Uterus (tissue), 4 donors: ENCODE measurements at places on chromosomes 12 and 14. TPM values are rescaled to one million over a fixed set of nuclear protein-coding genes. Genes with fewer than 3 reads are reported as not detected.

Gene RNASE7
- total RNA-seq = not detected

DNA sequence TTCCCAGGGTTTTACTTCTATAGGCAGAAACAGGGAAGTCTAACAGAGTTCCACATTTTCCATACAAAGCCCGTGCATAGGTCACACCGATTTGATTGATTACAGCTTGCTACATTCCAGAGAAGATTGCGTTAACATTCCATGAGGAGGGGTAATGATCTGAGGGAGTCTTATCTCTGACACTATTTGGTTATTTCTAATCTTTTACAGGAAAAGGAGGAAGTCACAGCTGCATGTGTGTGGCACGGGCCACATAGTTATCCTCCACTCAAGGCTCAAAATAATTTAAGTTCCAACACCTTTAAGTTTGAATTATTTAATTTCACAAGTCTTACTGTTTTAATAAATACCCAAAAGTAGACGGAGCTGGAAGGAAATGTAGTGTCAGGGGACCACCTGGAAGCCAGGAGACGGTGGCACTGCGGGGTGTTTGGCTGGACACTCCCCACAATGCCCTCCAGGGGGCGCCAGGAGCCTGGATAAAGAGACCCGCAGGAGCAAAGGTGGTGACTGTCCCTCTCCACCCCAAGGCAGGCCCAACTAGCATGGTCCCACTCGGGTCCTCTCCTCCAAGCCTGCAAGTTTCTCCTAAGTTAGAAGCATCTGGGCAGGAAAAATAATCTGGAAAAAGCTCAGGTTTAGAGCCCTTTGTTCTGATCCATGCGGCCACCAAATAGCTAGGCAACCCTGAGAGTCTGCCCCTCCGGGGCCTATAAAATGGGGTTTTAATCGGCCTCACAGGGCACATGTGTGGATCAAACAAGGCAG, 20.2 kb downstream of the KRT8 start:
- H3K4me3 ChIP-seq = no peak overlapping the region
- no peak overlapping the region for H3K27ac ChIP-seq
- H3K27me3 ChIP-seq = no peaks in the 10 kb centered on the region

- H3K27ac ChIP-seq = no peak overlapping the region
- H3K36me3 ChIP-seq = no peaks in the 10 kb centered on the region
- no peaks in the 10 kb centered on the region for H3K27me3 ChIP-seq
- peaks cover 10% of the 10 kb centered on the region for H3K4me1 ChIP-seq
- no peak overlapping the region for H3K4me3 ChIP-seq
Observed at GRCh38 chr12:132323171-132324010, 6.0 kb downstream of the GALNT9 start.

GRCh38 chr12:127438512-127439244, 828.3 kb upstream of the TMEM132C start:
- H3K4me3 ChIP-seq = no peak overlapping the region
- H3K36me3 ChIP-seq = no peaks in the 10 kb centered on the region
- H3K27ac ChIP-seq = no peak overlapping the region
- no peaks in the 10 kb centered on the region for H3K4me1 ChIP-seq

DNA sequence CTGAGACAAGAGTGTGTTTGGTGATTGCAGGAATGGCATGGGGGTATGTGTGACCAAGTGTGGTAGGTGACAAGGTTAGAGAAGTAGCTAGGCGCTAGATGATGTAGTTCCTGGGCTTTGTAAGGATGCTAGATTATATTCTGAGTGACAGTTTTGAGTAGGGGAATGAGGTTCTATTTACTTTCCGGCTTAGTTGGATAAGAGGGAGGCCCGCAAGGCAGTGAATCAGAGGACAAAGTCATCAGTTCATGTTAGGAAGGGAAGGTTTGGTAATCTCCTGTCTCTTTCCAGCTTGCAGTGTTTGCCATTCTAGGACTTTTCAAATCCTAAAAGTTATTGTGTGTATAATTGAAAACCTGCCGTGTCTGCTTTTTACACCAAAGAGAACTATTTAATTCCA, 45.0 kb downstream of the CFAP54 start:
- H3K27ac ChIP-seq = no peak overlapping the region
- DNase-seq = no peak
- no peaks in the 10 kb centered on the region for H3K27me3 ChIP-seq
- H3K4me3 ChIP-seq = no peak overlapping the region
- no peaks in the 10 kb centered on the region for H3K36me3 ChIP-seq
- no peaks in the 10 kb centered on the region for H3K4me1 ChIP-seq

DNA sequence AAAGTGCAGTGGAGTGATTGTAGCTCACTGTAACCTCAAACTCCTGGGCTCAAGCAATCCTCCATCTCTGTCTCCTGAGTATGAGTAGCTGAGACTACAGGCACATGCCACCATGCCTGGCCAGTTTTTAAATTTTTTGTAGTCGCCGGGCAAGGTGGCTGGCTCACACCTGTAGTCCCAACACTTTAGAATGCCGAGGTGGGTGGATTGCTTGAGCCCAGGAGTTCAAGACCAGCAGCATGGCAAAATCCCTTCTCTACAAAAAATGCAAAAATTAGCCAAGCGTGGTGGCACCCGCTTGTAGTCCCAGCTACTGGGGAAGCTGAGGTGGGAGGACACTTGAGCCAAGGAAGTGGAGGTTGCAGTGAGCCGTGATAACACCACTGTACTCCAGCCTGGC, 219.5 kb downstream of the KLHL28 start:
- H3K4me3 ChIP-seq = no peak overlapping the region
- no peak for DNase-seq

Gene COX14
- 14.3 TPM for total RNA-seq

GRCh38 chr14:73462048-73462715, 3.8 kb upstream of the NUMB start:
- DNase-seq = peak; percentile 27
- no peaks in the 10 kb centered on the region for H3K27me3 ChIP-seq
- H3K36me3 ChIP-seq = no peaks in the 10 kb centered on the region
- H3K27ac ChIP-seq = peak overlapping the region; percentile 32
- H3K4me3 ChIP-seq = no peak overlapping the region
- peaks cover 3% of the 10 kb centered on the region for H3K4me1 ChIP-seq

- DNase-seq = no peak
- no peaks in the 10 kb centered on the region for H3K27me3 ChIP-seq
- no peak overlapping the region for H3K4me3 ChIP-seq
- no peaks in the 10 kb centered on the region for H3K4me1 ChIP-seq
Observed at GRCh38 chr12:27221625-27222387, 22.3 kb upstream of the STK38L start.

DNA sequence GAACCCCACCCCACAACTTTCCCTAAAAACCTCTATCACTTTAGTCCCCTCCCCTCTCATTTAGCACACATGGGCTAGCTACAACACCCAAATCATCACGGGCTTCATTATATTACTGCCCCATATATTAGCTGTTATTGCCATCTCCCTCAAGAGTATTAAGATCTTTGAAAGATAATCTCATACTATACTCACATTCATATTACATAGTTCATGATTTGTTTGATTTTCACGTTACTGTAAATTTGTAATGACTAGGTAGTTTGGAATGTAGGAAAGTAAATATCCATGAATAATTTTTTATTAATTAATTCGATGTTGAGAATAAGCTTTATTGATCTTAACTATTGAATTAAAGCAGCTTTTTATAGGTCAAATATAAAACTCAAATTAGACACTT, 7.9 kb downstream of the DICER1 start:
- H3K27ac ChIP-seq = no peak overlapping the region
- H3K36me3 ChIP-seq = no peaks in the 10 kb centered on the region
- H3K4me1 ChIP-seq = peaks cover 17% of the 10 kb centered on the region

Gene KERA
- total RNA-seq = not detected

- H3K27ac ChIP-seq = no peak overlapping the region
- no peaks in the 10 kb centered on the region for H3K36me3 ChIP-seq
Observed at GRCh38 chr14:38710881-38711280, 392.2 kb downstream of the SEC23A start.

Gene TSPAN8
- 16.3 TPM for total RNA-seq

DNA sequence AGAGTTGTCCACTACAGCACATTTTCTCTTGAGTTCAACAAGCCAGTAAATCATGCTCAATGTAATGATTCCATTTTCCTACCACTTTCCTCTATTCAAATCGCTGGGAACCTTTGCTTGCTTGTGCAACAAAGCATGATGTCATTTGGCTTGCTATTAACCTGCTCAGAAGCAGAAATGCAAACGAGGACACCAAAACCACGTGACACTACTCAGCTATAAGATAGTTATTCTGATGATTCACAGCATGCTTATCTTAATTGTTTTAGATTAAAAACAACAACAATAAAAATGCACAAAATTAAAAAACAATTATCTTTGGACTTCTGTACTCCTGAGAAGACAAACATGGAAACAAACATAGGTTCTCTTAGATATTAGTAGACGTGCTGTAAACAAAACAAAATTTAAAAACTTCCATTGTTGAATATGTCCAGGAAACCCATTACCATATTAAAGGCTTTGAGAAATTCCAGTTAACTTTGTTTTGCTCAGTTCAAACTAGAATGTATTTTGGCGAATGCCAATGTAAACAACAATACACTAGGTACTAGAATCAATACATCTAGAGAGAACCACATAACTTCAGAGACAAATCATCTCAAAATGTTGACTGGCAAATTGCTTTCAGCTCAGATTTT, 77.5 kb upstream of the KRAS start:
- no peaks in the 10 kb centered on the region for H3K27me3 ChIP-seq
- no peak for DNase-seq
- no peaks in the 10 kb centered on the region for H3K4me1 ChIP-seq
- no peak overlapping the region for H3K27ac ChIP-seq

- H3K4me1 ChIP-seq = no peaks in the 10 kb centered on the region
- H3K36me3 ChIP-seq = no peaks in the 10 kb centered on the region
- no peak for DNase-seq
- no peak overlapping the region for H3K27ac ChIP-seq
- no peak overlapping the region for H3K4me3 ChIP-seq
Observed at GRCh38 chr14:81273521-81273920, 52.8 kb upstream of the GTF2A1 start.

DNA sequence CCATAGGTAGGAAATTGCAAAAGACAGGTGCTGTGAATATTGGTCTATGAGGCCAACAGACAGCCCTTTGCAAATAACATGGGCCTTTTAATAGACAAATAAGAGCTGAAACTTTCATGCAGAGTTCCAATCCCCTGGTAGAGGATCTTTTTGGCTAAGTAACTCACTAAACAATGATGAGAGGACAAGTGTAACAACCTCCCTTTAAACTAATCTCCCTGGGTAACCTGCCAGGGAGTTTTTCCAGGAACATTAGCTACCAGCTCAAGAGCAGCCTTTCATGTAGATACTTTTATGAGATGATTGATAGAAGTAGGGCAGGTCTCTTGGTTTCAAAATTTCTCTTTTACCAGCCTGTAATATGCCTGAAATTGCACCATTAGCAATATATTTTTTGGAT, 13.8 kb upstream of the CACNA1C start:
- peak overlapping the region; percentile 79 for H3K27ac ChIP-seq
- H3K4me1 ChIP-seq = no peaks in the 10 kb centered on the region
- DNase-seq = no peak
- no peaks in the 10 kb centered on the region for H3K36me3 ChIP-seq

GRCh38 chr12:98823012-98823411, 177.9 kb downstream of the APAF1 start:
- H3K4me1 ChIP-seq = no peaks in the 10 kb centered on the region
- no peak overlapping the region for H3K4me3 ChIP-seq
- no peak for DNase-seq
- no peaks in the 10 kb centered on the region for H3K36me3 ChIP-seq

Gene ENDOU
- 0.28 TPM for total RNA-seq

GRCh38 chr12:79664518-79664917, 26.2 kb downstream of the PAWR start:
- no peaks in the 10 kb centered on the region for H3K27me3 ChIP-seq
- H3K27ac ChIP-seq = no peak overlapping the region
- H3K4me1 ChIP-seq = no peaks in the 10 kb centered on the region
- no peak overlapping the region for H3K4me3 ChIP-seq
- DNase-seq = no peak
- no peaks in the 10 kb centered on the region for H3K36me3 ChIP-seq

GRCh38 chr12:124559182-124560017, 8.0 kb downstream of the NCOR2 start:
- DNase-seq = no peak
- no peak overlapping the region for H3K27ac ChIP-seq
- H3K4me3 ChIP-seq = no peak overlapping the region
- H3K27me3 ChIP-seq = no peaks in the 10 kb centered on the region
- no peaks in the 10 kb centered on the region for H3K4me1 ChIP-seq

Gene PRPH
- not detected for total RNA-seq

- H3K27me3 ChIP-seq = no peaks in the 10 kb centered on the region
- peak overlapping the region; percentile 83 for H3K27ac ChIP-seq
- no peak overlapping the region for H3K4me3 ChIP-seq
- H3K36me3 ChIP-seq = no peaks in the 10 kb centered on the region
Observed at GRCh38 chr14:76773188-76773885, 12.1 kb downstream of the VASH1 start.

- H3K36me3 ChIP-seq = no peaks in the 10 kb centered on the region
- no peak overlapping the region for H3K4me3 ChIP-seq
- no peaks in the 10 kb centered on the region for H3K4me1 ChIP-seq
- DNase-seq = no peak
- H3K27me3 ChIP-seq = no peaks in the 10 kb centered on the region
Observed at GRCh38 chr12:119780786-119781434, 96.2 kb downstream of the CIT start.

- no peaks in the 10 kb centered on the region for H3K4me1 ChIP-seq
- H3K4me3 ChIP-seq = no peak overlapping the region
- no peak for DNase-seq
- H3K27me3 ChIP-seq = no peaks in the 10 kb centered on the region
- no peaks in the 10 kb centered on the region for H3K36me3 ChIP-seq
Observed at GRCh38 chr12:75877763-75878621, 153.6 kb downstream of the PHLDA1 start.

- DNase-seq = no peak
- H3K27me3 ChIP-seq = no peaks in the 10 kb centered on the region
- H3K27ac ChIP-seq = no peak overlapping the region
- no peak overlapping the region for H3K4me3 ChIP-seq
Observed at GRCh38 chr14:105700622-105701288, 174.4 kb downstream of the TMEM121 start.

GRCh38 chr14:21014761-21015190, 10.1 kb downstream of the NDRG2 start:
- H3K4me1 ChIP-seq = peaks cover 4% of the 10 kb centered on the region
- peak; percentile 85 for DNase-seq
- no peaks in the 10 kb centered on the region for H3K27me3 ChIP-seq
- H3K4me3 ChIP-seq = no peak overlapping the region
- peak overlapping the region; percentile 41 for H3K27ac ChIP-seq

DNA sequence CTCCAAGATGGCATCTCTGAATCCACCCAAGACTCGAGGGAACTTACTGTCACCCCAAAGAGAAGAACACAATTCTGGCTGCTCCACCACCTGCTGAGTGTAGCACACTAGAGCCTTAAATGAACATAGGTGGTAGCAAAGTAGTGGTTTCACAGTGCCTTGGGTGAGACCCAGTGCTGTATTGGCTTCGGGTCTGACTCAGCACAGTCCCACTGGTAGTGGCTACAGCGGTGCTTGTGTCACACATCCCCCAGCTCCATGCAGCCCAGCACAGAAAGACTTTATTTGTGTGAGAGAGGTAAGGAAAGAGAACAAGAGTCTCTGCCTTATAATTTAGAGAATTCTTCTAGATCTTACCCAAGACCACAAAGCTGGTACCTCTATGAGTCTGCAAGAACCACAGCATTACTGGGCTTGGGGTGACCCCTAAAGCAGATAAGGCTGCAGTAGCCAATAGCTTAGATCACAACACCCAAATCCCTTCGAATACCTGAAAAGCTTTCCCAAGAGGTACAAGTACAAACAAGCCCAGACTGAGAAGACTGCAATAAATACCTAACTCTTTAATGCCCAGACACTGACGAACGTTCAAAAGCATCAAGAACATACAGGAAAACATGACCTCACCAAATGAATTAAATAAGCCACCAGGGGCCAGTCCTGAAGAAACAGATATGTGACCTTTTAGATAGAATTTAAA, 83.3 kb upstream of the SLC38A4 start:
- H3K36me3 ChIP-seq = no peaks in the 10 kb centered on the region
- DNase-seq = no peak
- H3K4me1 ChIP-seq = no peaks in the 10 kb centered on the region
- H3K4me3 ChIP-seq = no peak overlapping the region
- H3K27me3 ChIP-seq = no peaks in the 10 kb centered on the region
